Activated CD8-positive, alpha-beta memory T cell treated with anti-CD3 and anti-CD28 coated beads, Interleukin-2, amount 50 U/mL, for 4 hours (primary cell): ENCODE measurements at places on chromosomes 3 and 15.

DNA sequence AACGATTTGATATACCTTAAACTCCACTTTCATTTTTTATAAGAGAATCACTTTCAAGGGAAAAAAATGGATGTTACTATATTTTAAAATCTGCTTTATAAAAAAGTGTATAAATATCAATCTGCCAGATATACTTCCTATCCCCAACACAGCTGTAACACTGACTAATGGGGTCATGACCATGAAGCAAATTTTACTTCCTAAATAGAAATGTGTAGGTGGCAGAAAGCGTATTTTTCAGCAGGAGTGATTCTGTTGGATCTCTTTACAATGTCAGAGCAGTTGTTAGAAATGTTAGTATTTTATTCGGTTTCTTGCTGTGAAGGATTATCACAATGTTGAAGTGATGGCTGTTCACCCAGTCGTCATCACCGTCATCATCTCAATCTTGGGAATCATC lies 5.5 kb upstream of the C15orf40 start:
- no peak for DNase-seq

- DNase-seq: no peak
Measured at GRCh38 chr3:170274641-170275040, 52.4 kb downstream of the PRKCI start.

GRCh38 chr3:190968616-190969015 lies 106.1 kb upstream of the GMNC start:
- DNase-seq: no peak

DNA sequence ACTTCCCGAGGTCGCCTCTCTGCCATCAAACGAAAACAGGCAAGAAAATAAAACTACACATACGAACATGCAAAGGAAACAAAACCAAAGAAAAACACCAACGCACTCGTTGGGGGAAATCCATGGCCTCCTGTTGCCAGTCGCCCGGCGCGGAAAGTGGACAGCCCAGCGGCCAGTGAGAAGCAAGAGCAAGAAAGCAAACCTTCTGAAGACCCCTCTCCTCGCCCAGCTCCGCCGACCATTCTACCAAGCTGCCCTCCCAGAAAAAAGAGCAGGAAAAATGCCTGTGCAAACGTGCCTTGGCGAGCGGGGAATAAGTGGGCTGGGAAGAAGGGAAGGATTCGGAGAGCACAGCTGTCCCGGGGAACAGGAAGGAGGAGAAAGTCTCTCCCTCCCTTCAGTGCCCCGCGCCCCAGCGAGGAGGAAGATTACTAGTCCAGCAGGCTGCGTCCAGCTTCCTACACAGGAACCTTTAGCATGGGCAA lies 802 bp upstream of the NECTIN3 start:
- DNase-seq: peak; percentile 25

GRCh38 chr3:141302364-141303141 lies 65.8 kb upstream of the ZBTB38 start:
- DNase-seq: no peak

DNA sequence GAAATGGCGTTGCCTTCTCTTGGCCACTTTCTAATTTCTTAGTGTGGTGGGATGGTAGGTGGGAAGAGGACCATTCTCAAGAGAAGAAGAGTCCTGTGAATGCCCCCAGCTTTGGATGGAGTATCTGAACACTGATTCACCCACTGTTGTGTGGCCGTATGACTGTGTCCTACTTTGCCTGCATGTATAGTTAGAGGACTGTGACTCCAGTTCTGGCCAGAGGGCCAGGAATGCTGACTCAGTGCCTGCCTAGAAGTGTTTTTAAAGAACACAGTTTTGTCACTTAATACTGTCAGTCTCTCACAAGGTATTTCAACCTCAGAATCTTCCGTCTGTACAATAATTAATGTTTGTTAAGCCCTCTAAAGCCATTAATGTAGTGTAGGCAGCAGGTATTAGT lies 2.1 kb downstream of the SEC61A1 start:
- DNase-seq: no peak

DNA sequence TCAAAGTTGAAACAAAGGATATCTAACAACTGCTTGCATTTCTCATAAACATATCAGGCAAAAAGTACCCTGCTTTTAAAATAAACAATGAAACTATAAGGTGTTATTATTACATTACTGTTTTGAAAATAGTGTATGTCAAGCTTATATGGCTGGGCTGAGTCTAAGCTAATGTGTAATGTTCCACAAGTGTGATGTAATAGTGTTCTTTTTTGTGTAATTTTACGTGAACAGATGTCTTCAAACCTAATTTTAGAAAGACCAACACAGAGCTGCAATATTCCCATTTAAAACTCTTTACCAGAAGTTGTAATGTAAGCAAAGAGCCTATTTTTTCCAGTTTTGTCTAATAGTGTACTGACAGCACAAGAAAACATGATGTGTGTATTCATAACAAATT lies 34.0 kb downstream of the MINDY2 start:
- no peak for DNase-seq

GRCh38 chr3:53114412-53115074 lies 15.7 kb downstream of the RFT1 start:
- DNase-seq: no peak

GRCh38 chr15:47870300-47870955 lies 153.1 kb downstream of the SEMA6D start:
- DNase-seq: no peak

DNA sequence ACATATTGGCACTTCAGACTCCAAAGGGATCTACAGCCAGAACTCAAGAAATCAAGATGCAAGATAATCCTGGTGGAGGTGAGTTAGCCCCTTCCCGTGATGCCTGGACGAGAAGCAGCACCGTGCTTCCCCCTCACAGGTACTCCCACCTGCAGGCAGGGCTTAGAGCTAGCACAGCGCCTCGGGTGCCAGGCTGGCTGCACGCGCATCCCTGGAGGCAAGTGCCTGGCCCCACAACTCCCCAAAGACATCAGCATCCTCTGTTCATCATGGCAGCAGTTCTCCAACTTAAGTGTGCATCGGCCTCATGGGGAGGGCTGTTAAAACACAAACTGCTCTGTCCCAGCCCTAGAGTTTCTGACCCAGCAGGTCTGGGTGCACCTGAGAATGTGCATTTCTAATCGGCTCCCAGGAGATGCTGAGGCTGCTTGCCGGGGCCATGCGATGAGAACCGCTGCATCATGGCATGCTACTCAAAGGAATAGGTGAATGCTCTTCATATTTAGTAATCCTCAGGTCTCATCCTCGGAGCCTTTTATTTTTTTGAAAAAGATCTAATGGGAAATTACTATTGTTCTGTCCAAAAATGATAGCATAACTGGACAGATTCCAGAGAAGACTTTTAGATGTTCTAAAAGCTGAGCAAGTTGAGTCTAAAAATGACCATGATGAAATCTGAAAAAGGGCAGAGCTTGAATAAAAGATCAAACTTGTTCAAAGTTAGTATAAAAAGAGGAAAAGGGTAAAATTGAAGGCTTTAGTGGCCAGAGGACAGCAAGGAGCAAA lies 244.2 kb downstream of the ADAMTS17 start:
- no peak for DNase-seq

- no peak for DNase-seq
Measured at GRCh38 chr3:27360113-27361078, 8.8 kb downstream of the NEK10 start.

DNA sequence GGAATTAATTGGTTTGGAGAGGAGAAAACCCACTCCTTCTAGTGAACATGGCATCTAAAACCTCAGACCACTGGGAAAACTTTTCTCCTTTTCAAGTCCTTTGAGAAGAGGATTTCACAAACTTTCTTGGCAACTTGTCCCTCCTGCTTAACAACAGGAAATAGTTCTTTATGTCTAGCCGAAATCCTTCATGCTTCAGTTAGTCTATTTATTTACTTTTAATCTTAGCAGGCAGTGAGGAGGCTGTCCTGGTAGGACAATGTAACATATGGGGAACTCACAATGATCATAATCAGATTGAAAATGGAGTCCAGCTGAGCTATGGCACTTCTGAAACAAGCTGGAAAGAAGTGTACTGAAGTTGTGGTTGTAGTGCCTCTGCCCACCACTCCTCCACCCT lies 50.6 kb downstream of the KY start:
- DNase-seq: no peak

DNA sequence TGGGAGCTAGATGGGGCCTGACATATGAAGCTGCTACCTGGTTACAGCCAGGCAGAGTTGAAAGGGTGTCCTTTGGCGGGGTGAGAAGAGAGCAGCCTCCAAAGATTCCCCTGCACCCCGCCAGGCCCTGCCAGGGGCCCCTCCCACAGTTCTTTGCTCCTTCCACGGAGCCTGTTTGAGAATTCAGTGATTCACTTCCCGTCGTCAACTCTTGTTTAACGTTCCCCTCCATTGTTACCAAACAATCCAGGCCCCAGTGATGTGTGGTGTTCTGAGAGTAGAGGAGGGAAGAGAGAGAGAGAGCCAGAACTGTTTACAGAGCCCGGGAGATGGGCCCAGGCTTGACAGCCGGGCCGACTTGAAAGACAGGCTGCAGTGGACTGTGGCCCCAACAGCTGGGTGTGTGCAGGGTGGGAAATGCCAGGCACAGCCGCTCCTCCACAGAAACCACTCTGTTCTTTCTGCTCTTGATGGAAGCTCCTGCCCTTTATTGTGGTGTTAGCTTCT lies 81.5 kb downstream of the SMAD3 start:
- DNase-seq: no peak
